ENCODE measurements at places on chromosomes 6 and 20. TPM values are rescaled to one million over a fixed set of nuclear protein-coding genes. Genes with fewer than 3 reads are reported as not detected.

Gene BFSP1
- total RNA-seq = 2.2 TPM

Gene DEFB132
- not detected for total RNA-seq

Gene TAAR2
- not detected for total RNA-seq

Gene NRSN1
- total RNA-seq = 3.2 TPM

Gene SALL4
- total RNA-seq = 2.3 TPM

Gene BCAS4
- 12.0 TPM for total RNA-seq

Gene ANKRD66
- total RNA-seq = 0.69 TPM

Gene SIM1
- total RNA-seq = 0.50 TPM

Gene SLC52A3
- total RNA-seq = 1.0 TPM

GRCh38 chr20:18188434-18188833 lies 50.8 kb downstream of the KAT14 start:
- H3K4me3 ChIP-seq = no peak overlapping the region
- H3K4me1 ChIP-seq = no peaks in the 10 kb centered on the region
- H3K27ac ChIP-seq = no peak overlapping the region
- no peaks in the 10 kb centered on the region for H3K27me3 ChIP-seq
- peaks cover 32% of the 10 kb centered on the region for H3K36me3 ChIP-seq

DNA sequence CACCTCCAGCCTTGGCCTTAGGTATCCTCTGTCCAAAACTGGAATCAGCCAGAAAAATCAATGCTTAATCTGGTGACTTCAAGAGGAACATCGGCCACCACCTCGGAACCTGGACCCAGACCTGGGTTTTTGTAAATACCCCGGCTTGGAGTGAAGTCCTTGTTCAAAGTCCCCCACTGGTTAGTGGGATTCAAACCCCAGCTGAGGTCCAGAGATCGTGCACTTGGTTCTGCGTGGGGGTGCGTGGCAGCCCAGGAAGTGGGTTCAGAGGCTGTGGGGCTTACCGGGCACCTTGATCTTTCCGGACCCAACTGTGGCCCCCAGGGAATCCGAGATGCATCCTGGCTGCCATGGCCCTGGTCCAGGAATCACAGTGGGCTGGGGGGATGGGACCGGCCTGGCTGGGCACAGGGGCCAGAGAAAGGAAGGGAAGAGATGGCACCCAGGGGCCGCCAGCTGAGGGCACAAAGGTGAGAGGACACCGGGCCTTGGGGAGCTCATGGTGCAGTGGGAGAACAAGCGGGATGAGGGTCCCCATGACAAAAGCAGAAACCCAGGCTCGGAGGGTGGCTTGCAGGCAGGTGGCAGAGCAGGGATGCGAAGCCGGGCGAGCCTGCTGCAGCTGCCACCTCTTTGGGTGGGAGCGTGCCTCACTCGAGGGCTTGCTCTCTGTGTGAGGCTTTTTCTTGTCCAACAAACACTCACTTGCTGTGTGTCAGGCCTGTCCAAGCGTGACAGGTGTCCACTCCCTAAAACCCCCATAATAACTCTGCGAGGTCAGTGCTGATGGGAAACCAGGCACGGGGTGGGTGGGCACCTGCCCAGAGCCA lies 27.7 kb downstream of the ZBP1 start:
- H3K36me3 ChIP-seq = no peaks in the 10 kb centered on the region
- DNase-seq = no peak
- no peak overlapping the region for H3K4me3 ChIP-seq
- H3K27ac ChIP-seq = no peak overlapping the region
- peaks cover 2% of the 10 kb centered on the region for H3K27me3 ChIP-seq
- H3K4me1 ChIP-seq = peaks cover 16% of the 10 kb centered on the region

DNA sequence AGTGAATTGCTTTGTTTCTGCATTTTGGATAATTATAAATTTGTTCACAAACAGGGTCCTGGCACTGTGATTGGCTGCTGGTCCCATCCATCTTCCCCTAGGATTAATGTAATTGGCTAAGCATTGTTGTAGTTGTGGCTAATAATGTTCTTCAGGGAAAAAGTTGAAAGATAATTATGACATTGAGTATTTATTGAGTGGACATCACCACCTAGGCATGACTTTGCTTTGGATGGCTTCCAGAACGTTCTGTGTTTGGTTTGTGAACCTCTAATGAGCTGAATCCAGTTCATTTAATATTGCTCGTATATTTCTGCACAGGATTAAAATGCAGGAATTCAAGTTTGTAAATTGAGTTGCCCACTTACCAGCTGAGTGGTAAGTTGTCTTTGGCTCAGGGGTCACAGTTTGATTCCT lies 55.1 kb downstream of the ARID1B start:
- DNase-seq = no peak
- H3K36me3 ChIP-seq = peaks cover 6% of the 10 kb centered on the region
- no peak overlapping the region for H3K27ac ChIP-seq

DNA sequence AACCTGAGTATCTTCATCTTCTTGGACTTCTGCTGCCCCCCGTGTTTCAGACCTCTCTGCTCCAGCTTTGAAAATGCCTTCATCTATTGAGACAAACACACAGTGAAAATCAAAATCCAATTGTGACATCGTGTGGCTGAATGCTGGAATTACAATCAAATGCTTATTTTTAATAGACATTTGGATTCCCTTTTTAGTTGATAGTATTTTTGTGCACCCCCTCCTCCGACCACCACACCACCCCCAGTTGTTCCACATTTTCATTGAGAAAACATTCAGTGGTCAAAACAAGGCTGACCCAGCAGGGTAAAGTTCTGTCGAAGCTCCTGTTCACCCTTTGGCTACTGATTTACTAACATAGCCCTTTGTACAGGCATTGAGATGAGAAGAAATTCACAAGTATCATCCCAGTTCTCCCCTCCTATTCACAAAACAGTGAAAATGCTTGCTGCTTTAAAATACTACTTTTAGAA lies 79.0 kb downstream of the NRSN1 start:
- H3K27ac ChIP-seq = no peak overlapping the region
- H3K4me1 ChIP-seq = no peaks in the 10 kb centered on the region
- no peak overlapping the region for H3K4me3 ChIP-seq
- H3K36me3 ChIP-seq = no peaks in the 10 kb centered on the region

- no peak overlapping the region for H3K4me3 ChIP-seq
- H3K4me1 ChIP-seq = peaks cover 37% of the 10 kb centered on the region
- no peaks in the 10 kb centered on the region for H3K27me3 ChIP-seq
- DNase-seq = no peak
These were observed 6.5 kb downstream of the IP6K3 start for GRCh38 chr6:33740204-33740608.

GRCh38 chr6:35247642-35248231 lies 11.8 kb upstream of the ZNF76 start:
- H3K4me1 ChIP-seq = peaks cover 6% of the 10 kb centered on the region
- H3K4me3 ChIP-seq = no peak overlapping the region
- no peak overlapping the region for H3K27ac ChIP-seq
- no peak for DNase-seq
- H3K27me3 ChIP-seq = no peaks in the 10 kb centered on the region

DNA sequence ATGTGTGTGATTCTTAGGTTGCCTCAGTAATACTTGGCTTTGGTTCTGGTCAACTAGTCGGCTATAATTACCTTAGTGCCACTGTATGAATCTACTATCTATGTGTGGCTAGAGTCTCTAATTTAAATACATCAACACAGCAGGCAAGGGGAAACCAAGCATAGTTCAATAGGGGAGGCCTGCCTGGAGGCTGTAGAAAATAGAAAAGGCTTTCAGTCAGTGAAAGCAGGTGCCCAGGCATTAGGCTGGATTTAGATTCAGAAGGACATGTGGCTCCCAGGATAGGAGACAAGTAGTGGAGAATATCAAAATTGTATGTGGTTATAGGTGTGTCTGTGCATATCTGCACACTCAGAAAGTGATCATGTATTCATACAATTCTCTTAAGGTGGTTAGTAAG lies 115.1 kb upstream of the LAMP5 start:
- H3K27me3 ChIP-seq = no peaks in the 10 kb centered on the region
- H3K36me3 ChIP-seq = peaks cover 3% of the 10 kb centered on the region
- H3K4me3 ChIP-seq = no peak overlapping the region
- no peak for DNase-seq

DNA sequence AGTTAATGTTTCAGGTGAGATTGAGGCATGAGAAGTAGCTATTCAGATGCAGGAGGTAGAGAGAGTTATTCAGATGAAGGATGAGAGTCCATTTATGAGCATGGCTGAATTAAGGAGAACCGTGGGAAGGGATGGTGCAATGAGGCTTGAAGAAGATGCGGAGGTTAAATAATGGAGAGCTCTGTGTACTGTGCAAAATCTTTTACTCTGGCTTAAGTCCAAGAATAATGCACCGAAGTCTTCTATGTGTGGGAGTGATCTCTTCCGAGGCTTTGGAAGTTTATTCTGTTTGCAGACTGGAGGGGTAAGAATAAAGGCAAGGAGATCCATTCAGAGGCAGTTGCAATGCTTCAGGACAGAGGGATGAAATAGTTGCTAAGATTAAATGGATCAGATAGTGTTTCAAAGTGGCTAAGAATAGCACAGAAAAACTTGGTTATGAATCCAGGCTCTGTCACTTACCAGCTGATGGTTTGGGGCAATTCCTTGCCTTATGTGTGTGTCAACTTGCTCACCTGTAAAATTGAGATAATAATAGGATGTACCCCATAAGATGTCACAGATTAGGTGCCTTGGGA lies 467.1 kb downstream of the HDGFL1 start:
- peak; percentile 48 for DNase-seq
- no peaks in the 10 kb centered on the region for H3K36me3 ChIP-seq
- H3K27me3 ChIP-seq = no peaks in the 10 kb centered on the region
- no peak overlapping the region for H3K4me3 ChIP-seq
- no peak overlapping the region for H3K27ac ChIP-seq
- no peaks in the 10 kb centered on the region for H3K4me1 ChIP-seq

GRCh38 chr6:31922942-31923341 lies 4.6 kb upstream of the C2 start:
- no peak overlapping the region for H3K27ac ChIP-seq
- H3K27me3 ChIP-seq = no peaks in the 10 kb centered on the region
- H3K36me3 ChIP-seq = no peaks in the 10 kb centered on the region
- H3K4me1 ChIP-seq = no peaks in the 10 kb centered on the region
- no peak overlapping the region for H3K4me3 ChIP-seq

DNA sequence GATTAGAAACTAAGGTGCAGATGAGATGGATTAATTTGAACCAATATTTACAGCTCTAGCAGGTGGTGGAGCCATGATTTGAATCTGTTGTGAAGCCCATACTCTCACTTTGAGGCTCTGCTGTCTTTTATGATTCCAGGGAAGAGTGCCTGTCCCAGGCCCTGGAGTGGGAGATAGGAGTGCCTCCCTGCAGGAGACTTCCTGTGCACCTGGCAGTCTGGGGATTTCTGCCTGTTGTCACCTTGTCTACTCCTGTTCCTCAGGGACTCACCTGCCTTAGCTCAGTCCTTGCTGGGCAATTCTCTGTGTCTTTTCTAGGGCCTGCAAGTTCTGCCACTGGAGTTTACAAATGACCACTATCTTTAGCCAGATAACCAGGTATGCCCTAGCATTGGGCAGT lies 46.3 kb downstream of the SCAND1 start:
- H3K27ac ChIP-seq = no peak overlapping the region
- H3K36me3 ChIP-seq = peaks cover 6% of the 10 kb centered on the region
- DNase-seq = no peak
- H3K27me3 ChIP-seq = no peaks in the 10 kb centered on the region
- no peaks in the 10 kb centered on the region for H3K4me1 ChIP-seq

- H3K27me3 ChIP-seq = no peaks in the 10 kb centered on the region
- no peaks in the 10 kb centered on the region for H3K36me3 ChIP-seq
- H3K4me1 ChIP-seq = no peaks in the 10 kb centered on the region
- no peak overlapping the region for H3K4me3 ChIP-seq
These were observed 191.8 kb upstream of the MAN1A1 start for GRCh38 chr6:119541132-119541905.

DNA sequence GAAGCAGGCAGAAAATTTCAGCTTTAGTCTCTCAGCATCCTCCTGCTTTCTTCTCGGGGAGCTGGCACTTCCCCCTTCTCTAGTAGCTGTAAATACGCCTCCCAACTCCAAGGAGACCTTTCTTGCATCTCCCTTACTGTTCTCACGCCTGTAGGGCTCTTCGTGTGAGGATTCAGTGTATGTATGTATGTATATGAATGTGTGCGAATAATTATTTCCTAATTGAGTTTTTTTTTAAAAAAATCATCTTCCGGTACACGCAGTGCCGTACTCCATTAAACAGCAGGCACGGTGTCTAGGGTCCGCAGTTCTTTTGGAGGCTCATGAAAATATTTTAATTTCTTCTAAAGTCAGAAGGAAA lies 85.4 kb downstream of the HFE start:
- H3K4me1 ChIP-seq = peaks cover 5% of the 10 kb centered on the region
- H3K27me3 ChIP-seq = no peaks in the 10 kb centered on the region
- peak overlapping the region; percentile 73 for H3K4me3 ChIP-seq

DNA sequence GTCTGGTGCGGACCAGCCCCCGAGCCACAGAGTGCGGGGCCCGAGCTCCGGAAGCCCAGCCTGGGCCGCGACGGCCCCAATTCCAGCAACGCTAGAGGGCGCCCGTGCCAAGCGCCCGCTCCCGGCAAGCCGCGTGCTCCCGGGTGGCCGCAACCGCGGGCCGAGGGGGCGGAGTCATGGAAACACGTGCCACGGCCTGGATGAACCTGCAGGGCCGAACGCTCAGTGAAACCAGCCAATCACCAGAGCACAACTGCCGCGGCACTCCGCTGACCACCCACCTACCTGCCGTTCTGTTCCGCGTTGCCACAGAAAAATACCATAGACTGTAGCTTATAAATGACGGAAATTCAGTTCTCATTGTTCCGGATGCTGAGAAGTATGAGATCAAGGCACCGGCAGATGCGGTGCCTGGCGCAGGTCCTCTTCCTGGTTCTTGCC lies 85.7 kb upstream of the FOXC1 start:
- H3K27ac ChIP-seq = no peak overlapping the region
- H3K36me3 ChIP-seq = no peaks in the 10 kb centered on the region
- peak; percentile 41 for DNase-seq
- peaks cover 42% of the 10 kb centered on the region for H3K4me1 ChIP-seq

DNA sequence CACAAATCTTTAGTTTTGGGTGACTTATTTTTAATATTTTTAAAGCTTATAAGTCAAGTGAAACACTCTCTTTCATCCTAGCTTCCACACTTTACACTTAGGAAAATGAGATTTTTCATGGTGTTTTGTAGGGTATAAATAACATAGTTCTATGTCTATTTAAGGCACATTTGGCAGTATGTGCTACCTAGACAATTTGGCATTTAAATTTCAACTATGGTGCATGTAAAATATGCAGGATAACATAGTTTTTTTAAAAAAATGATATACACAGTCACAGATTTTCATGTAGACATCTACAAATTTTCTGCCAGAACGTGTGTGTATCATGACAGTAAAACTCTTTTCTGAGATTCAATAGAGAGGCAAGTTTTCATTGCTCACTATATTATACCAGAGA lies 115.1 kb upstream of the MAP3K7 start:
- H3K4me3 ChIP-seq = no peak overlapping the region
- no peaks in the 10 kb centered on the region for H3K27me3 ChIP-seq
- no peaks in the 10 kb centered on the region for H3K36me3 ChIP-seq
- H3K4me1 ChIP-seq = no peaks in the 10 kb centered on the region
- DNase-seq = no peak

- no peaks in the 10 kb centered on the region for H3K27me3 ChIP-seq
- no peaks in the 10 kb centered on the region for H3K36me3 ChIP-seq
- H3K27ac ChIP-seq = peak overlapping the region; percentile 96
- peak; percentile 99 for DNase-seq
- peaks cover 41% of the 10 kb centered on the region for H3K4me1 ChIP-seq
These were observed 31.6 kb downstream of the TUBB2B start for GRCh38 chr6:3195695-3196497.

All from spinal cord (tissue), 10 donors.